ENCODE measurements at places on chromosomes 2 and 18.

- DNase-seq: peak; percentile 31
Observed at GRCh38 chr2:95760806-95761525, 169.2 kb downstream of the TRIM43 start.

GRCh38 chr2:104289651-104290565 lies 564.0 kb upstream of the POU3F3 start:
- DNase-seq: no peak

GRCh38 chr2:216525972-216526371 lies 27.3 kb downstream of the RPL37A start:
- no peak for DNase-seq

DNA sequence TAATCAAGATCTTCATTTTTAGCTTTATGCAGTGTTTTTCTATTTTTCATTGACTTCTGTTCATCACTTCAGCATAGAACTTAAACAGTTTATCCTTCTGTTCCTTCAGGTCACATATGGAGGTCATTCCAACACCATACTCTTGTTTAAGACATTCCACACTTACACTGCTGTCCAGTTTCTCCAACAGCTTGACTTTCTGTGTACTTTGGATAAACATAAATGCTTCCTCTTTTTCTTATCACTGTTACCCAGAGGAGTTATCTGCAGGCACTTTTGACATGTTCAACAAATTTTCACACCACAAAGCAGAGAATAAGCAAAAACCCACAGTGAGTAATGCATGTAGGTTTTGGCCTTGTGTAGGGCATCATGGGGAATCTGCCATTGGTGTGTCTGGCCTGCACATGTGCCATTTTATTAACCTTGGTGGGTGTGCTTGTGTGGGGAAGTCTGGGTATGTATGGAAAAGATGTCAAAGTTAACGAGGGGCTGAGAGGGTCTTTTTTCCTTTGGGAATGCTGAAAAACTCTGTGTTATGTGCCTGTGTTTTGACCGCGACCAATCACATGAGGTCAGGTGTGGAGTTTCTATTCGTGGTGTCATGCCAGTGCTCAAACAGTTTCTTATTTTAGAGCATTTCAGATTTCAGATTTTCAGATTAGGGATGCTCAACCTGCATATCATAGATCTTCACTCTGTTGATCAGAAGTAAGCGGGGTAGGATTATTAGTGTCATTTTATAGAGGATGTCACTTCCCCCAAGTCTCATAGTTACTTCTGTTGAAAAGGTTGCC lies 53.9 kb upstream of the ACVR1 start:
- DNase-seq: no peak

DNA sequence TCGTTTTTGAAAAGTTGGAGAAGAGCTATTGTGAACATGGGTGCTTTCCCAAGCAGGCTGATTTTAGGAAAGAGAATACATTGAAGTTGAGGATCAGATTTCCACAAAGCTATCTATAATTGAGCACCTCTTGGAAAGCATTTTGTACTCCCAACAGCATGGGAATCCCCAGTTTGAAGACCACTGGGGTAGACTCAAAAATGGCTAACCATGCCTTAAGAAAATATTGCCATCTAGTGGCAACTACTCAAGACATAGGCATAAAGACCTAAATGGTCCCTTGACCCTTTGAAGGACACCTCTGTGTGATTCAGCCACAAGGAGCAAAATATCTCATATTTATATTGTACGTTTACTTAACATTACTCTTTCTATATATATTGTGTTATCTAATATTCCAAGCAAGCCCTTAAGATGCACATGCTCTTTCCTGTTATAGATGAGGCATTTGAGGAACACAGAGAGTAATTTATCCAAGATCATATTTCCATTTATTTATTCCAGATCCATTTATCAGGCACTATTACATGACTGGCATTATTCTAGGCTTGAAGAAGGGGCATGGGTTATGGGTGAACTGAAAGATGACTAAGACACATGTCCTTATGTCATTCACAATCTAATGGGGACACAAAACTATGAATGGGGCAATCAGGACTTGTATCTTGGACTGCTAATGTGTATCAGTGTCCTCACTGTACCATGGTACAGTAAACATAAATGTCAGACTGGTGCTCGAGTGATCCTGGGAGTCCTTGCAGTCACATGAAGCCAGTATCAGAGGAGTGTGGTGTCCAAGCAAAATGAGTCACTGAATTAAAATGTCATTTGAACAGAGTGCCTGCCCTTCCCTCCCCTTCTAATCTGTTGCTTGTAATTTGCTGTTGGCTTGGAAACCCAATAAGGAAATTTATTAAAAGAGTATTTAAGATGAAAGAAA lies 121.0 kb upstream of the XPO1 start:
- peak; percentile 7 for DNase-seq

DNA sequence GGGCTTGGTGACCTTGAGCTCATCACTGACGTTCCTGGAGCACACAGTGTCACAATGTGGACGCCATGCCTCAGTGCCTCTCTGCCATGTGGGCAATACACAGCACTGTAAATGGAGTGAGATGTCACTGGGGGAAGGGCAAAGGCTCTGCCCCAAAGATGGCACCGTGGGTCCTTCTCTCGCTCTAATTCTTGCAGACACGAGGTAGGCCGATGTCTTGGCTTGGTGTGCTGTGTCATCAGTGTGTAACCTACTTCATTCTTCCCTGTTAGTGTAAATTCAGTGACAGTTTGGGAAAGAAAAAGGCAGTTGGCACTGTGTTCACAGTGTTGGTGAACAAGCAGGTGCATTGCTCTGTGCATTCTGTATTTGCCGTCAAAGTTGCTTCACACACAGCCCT lies 309.3 kb upstream of the MYT1L start:
- no peak for DNase-seq

- no peak for DNase-seq
Observed at GRCh38 chr2:234305846-234306245, 191.0 kb downstream of the ARL4C start.

- no peak for DNase-seq
Observed at GRCh38 chr2:1714291-1715064, 29.8 kb downstream of the PXDN start.

DNA sequence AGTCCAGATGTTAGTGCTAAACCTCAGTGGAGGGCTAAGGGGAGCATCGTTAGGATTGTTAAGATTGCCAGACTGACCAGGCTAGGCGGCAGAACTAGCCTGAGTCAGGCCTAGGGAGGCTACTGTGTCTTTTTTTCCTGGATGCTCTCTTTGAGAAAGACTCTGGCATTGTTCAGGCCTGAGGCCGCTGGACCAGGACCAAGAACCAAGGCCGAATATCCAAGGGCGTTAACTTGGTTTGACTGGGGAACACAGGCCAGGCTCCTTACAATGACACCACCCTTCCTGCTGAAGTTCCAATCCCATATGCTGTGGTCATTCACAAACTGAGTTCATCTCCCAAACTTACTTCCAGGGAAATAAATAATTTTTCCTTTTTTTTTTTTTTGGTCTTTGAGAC lies 10.6 kb downstream of the HTRA2 start:
- no peak for DNase-seq

DNA sequence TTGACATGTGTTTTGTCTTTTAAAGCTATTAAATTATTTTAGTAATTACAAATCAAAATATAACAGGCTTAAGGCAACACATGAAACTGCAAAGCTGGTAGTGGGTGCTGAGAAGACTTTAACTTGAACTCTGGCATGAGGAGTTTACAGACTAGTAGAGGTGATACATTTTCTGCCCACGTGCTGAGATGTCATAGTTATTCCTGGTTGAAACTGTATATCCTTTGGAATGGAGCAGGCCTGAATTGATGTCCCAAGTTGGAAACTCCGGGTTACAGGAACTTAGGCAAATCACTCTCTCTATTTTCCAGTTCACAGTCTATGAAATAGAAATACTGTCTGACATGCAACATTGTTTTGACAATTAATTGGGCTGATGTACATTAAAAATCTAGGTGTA lies 177.1 kb upstream of the NOL4 start:
- no peak for DNase-seq

DNA sequence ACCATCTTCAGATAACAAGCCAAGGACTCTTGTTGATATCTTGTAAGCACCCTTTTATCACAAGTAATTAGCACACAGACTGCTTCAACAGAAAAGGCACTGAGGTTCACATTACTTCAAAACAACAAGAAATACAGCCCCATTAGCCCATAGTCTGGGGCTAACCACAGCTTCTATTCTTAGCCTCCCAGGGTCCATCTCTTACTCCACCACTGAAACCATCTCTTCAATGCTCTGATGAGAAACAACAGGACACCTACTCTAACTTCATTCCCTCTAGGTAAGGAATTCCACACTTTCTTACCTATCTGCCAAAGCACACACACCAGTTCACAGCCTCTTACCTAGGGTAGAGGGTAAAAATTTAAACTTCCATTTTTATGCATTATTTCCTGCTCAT lies 26.4 kb upstream of the CYTIP start:
- DNase-seq: no peak

DNA sequence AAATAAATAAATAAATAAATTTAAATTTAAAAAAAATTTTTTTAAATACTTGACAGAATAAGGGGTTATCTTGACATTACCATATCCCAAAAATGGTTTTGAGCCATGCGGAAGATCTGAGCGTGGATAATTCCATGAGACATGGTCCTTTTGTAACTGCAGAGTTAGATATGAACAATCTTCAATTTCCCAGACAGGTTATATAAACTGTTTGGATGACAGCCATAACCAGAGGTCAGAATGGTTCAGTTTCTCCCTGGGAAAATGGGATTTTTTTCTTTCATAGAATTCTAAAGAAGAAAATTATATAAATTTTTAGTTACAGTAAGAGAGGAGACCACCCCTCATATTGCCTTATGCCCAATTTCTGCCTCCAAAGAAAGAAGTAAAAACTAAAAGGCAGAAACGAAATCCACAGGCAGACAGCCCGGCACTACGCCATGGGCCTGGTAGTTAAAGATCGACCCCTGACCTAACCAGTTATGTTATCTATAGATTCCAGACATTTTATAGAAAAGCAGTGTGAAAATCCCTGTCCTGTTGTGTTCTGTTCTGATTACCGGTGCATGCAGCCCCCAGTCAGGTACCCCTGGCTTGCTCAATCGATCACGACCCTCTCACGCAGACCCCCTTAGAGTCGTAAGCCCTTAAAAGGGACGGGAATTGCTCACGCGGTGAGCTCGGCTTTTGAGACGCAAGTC lies 3.0 kb downstream of the GALM start:
- DNase-seq: no peak

GRCh38 chr2:62219407-62220159 lies 23.7 kb downstream of the B3GNT2 start:
- no peak for DNase-seq

DNA sequence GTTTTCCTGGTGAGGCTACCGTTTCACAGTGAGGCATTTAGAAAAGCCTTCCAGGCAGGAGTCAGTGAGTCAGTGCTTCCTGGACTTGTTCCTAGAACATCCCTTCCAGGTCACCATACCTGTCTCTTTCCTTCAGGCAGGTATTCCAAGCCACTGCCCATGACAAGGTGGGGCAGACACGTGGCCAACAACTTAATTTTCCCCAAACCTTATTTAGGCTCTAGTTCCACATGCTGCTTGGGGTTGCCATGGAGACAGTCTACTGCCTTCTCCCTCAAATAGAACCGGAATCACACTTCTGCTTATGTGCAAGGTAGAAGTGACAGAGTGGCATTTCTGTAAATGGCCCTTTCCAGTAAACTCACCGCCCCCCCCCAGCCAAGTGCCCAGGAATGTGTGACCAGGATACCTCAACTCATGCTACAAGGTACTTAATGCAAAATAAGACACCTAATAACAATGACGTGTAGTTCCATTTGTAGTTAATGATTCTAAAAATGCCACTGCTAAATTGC lies 258.3 kb downstream of the PRKCE start:
- DNase-seq: no peak

DNA sequence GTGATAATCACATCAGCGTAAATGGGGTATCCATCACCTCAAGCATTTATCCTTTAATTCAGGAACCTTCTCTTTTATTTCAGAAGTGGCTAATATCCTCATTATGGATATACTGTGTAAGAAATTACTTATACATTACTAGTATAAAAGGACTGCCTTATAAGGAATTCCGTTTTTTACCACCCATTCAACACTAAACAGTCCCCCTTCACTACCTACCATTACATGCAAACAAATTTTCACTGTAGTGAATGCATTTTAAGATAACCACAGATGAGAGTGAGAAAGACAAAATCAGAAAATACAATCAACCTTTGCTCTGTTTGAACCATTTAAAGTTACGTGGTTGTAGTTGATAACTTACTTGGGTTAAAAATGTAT lies 551.2 kb downstream of the RNF144A start:
- no peak for DNase-seq

DNA sequence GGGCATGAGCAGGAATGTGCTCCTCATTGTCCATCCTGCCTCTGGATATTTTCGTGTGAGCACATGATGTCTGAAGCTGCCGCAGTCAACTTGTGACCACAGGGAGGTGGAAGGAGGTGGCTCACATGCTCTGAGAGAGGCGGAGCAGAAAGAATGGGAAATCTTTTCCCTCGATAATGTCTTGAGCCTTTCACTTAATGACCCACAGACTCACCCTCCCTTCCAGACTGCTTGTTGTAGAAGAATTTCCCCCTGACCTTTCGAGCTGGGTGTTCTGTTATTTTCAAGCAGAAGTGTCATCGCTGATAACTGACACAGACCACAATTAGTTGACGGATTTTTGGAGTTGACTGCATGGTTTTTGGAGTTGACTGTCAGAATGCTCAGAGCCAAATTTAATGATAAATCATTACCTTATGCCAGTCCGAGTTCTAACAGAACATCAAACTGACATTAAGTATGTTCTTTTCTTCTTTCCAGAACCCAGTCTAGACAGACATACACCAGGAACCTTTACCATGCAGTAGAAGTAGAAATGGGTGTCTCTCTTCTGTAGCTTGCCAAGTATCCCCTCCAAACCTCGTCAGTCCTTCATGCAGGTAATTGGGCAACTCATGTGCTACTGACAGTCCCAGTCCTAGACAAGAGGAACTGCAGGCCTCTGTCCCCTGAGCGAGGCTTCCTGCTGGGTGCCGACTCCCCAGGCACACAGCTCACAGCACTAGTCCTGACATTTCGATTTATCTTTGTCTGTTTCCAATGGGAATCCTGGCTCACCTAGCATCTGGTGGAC lies 29.4 kb upstream of the RTTN start:
- no peak for DNase-seq

GRCh38 chr2:187617120-187617519 lies 62.9 kb upstream of the TFPI start:
- DNase-seq: no peak

GRCh38 chr2:231617059-231617926 lies 24.6 kb downstream of the TEX44 start:
- DNase-seq: no peak

GRCh38 chr2:236675051-236675450 lies 105.4 kb downstream of the ACKR3 start:
- DNase-seq: no peak

GRCh38 chr2:7992612-7993602 lies 688.9 kb upstream of the ID2 start:
- DNase-seq: no peak

GRCh38 chr2:112881217-112881985 lies 29.6 kb upstream of the IL37 start:
- peak; percentile 12 for DNase-seq

- DNase-seq: no peak
Observed at GRCh38 chr2:108933691-108934117, 55.3 kb downstream of the EDAR start.

- no peak for DNase-seq
Observed at GRCh38 chr2:191041418-191042161, 27.6 kb upstream of the STAT1 start.
